Heart right ventricle (tissue), 16 donors: ENCODE measurements at places on chromosomes 13 and 19. TPM values are rescaled to one million over a fixed set of nuclear protein-coding genes. Genes with fewer than 3 reads are reported as not detected.

The ZNF726 gene
- total RNA-seq: 0.40 TPM

The ZNF304 gene
- total RNA-seq: 8.5 TPM

The LRFN3 gene
- total RNA-seq: 9.6 TPM

The DEDD2 gene
- total RNA-seq: 12.8 TPM

The LYPD3 gene
- 0.14 TPM for total RNA-seq

The PLIN5 gene
- total RNA-seq: 33.6 TPM

The KLK2 gene
- total RNA-seq: not detected

DNA sequence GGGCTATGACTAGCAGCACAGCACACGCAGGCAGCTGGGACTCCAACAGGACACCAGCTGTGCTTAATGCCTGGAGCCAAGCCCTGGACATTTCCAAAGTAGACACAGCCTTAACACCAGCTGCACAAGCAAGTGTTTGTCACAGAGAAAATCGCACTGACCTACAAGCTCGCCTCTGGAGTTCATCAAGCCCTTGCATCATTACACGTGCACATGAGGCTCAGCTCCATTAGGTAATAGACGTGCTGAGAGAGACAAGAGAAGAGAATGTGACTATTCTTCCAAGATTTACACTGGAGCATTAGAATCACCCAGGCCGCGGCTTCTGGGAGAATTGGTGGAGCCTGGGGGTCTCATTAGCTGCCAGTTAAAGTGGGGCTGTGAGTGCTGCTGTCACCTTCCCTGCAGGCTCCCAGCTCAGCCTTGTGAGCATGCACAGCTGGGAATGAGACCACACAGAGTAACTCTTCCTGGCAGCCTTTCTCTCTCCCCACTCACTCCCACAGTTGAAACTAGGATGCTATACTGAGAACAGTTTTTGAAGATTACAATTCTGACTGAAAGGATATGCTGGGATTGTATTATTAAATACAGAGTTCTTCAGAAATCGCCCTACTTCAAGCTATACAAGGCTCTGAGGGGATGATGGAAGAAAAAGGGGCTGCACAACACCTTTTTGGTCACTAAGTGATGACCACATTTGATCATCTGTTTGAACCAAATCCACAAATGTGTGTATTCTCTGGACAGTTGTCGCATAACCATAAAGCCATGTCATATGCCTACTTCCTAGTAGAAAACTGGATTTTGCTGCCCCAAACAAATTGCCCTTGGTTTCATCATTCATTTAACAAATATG, 10.5 kb downstream of the STOML3 start:
- H3K27me3 ChIP-seq: no peaks in the 10 kb centered on the region
- no peak overlapping the region for H3K27ac ChIP-seq
- no peaks in the 10 kb centered on the region for H3K4me1 ChIP-seq
- H3K36me3 ChIP-seq: no peaks in the 10 kb centered on the region

- H3K4me1 ChIP-seq: peaks cover 44% of the 10 kb centered on the region
- H3K27me3 ChIP-seq: peaks cover 33% of the 10 kb centered on the region
- H3K4me3 ChIP-seq: no peak overlapping the region
- H3K27ac ChIP-seq: no peak overlapping the region
Observed at GRCh38 chr19:2246801-2247361, 2.2 kb upstream of the AMH start.

- H3K27ac ChIP-seq: peak overlapping the region; percentile 93
- peaks cover 69% of the 10 kb centered on the region for H3K4me1 ChIP-seq
- DNase-seq: no peak
- no peak overlapping the region for H3K4me3 ChIP-seq
Observed at GRCh38 chr13:48400850-48401291, 12.0 kb downstream of the LPAR6 start.

DNA sequence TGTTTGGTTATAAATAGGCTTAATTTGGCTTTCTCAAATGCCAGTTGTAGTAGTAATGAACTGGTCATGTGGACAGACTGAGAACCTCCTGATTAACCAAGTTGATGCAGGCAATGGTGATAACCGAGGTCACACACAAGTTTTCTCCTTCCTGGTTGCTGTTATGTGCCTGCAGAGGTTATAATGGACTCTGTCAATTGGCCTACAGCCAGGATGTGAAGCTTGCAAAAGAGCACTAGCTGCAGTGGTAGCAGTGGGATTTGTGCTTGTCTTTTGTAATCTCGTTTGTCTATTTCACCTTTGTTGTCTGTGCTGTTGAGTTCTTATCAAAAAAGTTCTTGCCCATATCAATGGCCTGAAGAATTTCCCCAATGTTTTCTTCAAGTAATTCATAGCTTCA, 20.6 kb downstream of the OR10H3 start:
- H3K36me3 ChIP-seq: no peaks in the 10 kb centered on the region
- DNase-seq: no peak
- H3K27me3 ChIP-seq: peaks cover 12% of the 10 kb centered on the region
- H3K27ac ChIP-seq: no peak overlapping the region
- H3K4me3 ChIP-seq: no peak overlapping the region
- no peaks in the 10 kb centered on the region for H3K4me1 ChIP-seq

GRCh38 chr19:38021352-38021751, 114.3 kb downstream of the SIPA1L3 start:
- no peaks in the 10 kb centered on the region for H3K36me3 ChIP-seq
- no peak overlapping the region for H3K27ac ChIP-seq
- no peak overlapping the region for H3K4me3 ChIP-seq
- DNase-seq: no peak
- H3K4me1 ChIP-seq: peaks cover 3% of the 10 kb centered on the region

GRCh38 chr13:76708138-76708688, 178.0 kb downstream of the KCTD12 start:
- H3K36me3 ChIP-seq: no peaks in the 10 kb centered on the region
- DNase-seq: no peak

- DNase-seq: no peak
- H3K4me1 ChIP-seq: peaks cover 16% of the 10 kb centered on the region
- no peak overlapping the region for H3K4me3 ChIP-seq
- no peaks in the 10 kb centered on the region for H3K27me3 ChIP-seq
Observed at GRCh38 chr13:75554464-75554863, 4.9 kb downstream of the UCHL3 start.

DNA sequence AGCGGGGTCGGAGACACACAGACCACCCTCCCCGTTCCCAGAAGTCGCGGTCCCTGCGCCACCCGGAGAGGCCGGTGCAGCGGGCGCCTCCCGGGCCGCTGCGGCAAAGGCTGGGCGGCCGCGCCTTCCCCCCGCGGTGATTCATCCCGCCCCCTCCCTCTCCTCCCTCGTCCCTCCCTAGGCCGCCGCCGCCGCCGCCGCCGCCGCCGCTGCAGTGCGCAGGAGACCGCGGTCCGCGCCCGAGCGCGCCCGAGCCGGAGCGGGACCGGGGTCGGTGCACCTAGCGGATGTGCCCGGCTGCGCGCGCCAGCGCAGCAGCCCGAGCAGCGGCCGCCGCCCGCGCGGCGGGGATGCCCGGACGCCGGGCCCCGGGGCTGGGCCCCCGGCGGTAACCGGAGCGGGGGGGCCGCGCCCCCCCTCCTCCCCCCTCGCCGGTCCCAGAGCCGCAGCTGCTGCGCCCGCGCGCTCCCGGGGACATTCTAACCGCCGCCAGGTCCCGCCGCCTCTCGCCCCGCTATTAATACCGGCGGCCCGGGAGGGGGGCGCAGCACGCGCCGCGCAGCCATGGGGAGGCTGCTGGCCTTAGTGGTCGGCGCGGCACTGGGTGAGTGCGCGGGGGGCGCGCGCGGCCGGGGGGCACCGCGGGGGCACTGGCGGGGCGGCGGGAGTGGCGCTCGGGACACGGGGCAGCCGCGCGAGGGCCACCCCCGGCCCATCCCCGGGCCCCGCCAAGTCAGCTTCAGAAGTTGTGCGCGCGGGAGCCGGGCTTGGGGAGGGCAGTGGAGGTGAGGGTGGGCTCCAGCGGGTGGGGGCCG, at the start of gene SCN1B:
TSS of gene SCN1B (plus strand) at position 214 of the 815 bp plus-strand sequence. CDS start at position 565, 351 bp downstream.
- peaks cover 38% of the 10 kb centered on the region for H3K36me3 ChIP-seq
- peak within 1 kb of the TSS; percentile 51 for H3K4me3 ChIP-seq
- H3K27ac ChIP-seq: peak within 1 kb of the TSS; percentile 50
- peaks cover 9% of the 10 kb centered on the region for H3K4me1 ChIP-seq

- H3K4me1 ChIP-seq: peaks cover 12% of the 10 kb centered on the region
- no peaks in the 10 kb centered on the region for H3K36me3 ChIP-seq
- H3K27me3 ChIP-seq: peaks cover 23% of the 10 kb centered on the region
- no peak overlapping the region for H3K27ac ChIP-seq
Observed at GRCh38 chr13:24683838-24684599, 3.8 kb downstream of the ATP12A start.

GRCh38 chr13:31468114-31468902, 268.5 kb downstream of the B3GLCT start:
- H3K4me1 ChIP-seq: no peaks in the 10 kb centered on the region
- H3K27me3 ChIP-seq: no peaks in the 10 kb centered on the region
- no peak overlapping the region for H3K27ac ChIP-seq
- no peak overlapping the region for H3K4me3 ChIP-seq
- no peaks in the 10 kb centered on the region for H3K36me3 ChIP-seq

DNA sequence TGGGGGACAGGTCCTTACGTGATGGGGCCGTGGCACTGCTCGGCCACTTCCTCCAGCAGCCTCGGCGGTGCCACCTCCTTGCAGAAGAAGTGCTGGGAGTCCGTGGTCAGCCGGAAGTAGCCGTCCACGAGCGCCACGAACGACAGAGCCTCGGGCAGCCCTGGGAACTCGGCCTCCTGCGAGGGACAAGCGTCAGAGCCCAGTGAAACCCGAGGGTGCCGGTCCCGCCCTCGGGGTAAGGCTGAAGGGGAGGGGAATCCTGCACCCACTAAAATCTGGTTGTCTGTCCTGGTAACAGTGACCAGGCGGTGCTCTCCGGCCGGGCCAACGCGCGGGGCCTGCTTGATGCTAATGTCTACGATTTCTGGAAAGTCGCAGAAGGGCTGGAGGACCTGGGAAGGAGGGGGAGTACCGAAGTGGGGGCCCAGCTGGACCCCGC, 6.4 kb downstream of the JAK3 start:
- peaks cover 3% of the 10 kb centered on the region for H3K4me1 ChIP-seq
- no peak overlapping the region for H3K4me3 ChIP-seq
- no peak overlapping the region for H3K27ac ChIP-seq
- H3K36me3 ChIP-seq: no peaks in the 10 kb centered on the region
- no peak for DNase-seq

- H3K36me3 ChIP-seq: no peaks in the 10 kb centered on the region
- DNase-seq: no peak
- peak overlapping the region; percentile 36 for H3K4me3 ChIP-seq
- H3K27ac ChIP-seq: no peak overlapping the region
- H3K4me1 ChIP-seq: peaks cover 6% of the 10 kb centered on the region
Observed at GRCh38 chr13:94967183-94968039, 255.1 kb upstream of the SOX21 start.

GRCh38 chr13:50152655-50153309, 137.5 kb downstream of the KCNRG start:
- H3K27me3 ChIP-seq: no peaks in the 10 kb centered on the region
- no peaks in the 10 kb centered on the region for H3K36me3 ChIP-seq
- peaks cover 12% of the 10 kb centered on the region for H3K4me1 ChIP-seq

DNA sequence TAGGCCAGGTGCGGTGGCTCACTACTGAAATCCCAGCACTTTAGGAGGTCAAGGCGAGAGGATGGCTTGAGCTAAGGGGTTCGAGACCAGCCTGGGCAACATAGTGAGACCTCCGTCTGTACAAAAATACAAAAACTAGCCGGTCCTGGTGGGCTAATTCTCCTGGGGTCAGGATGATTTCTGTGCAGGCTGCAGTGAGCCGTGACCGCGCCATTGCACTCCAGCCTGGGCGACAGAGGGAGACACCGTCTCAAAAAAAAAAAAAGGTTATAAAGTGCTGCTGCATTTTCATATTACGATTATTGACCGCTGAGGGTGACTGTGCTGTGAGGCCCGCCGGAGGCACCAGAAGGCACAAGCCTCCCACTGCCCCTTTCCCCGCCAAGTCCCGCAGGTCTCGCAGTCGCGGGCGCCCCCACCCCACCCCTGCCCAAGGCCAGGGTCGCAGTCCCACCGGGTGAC, 477 bp upstream of the PLEKHF1 start:
- DNase-seq: no peak
- H3K36me3 ChIP-seq: peaks cover 5% of the 10 kb centered on the region
- peaks cover 72% of the 10 kb centered on the region for H3K4me1 ChIP-seq
- no peaks in the 10 kb centered on the region for H3K27me3 ChIP-seq
- peak overlapping the region; percentile 95 for H3K4me3 ChIP-seq

DNA sequence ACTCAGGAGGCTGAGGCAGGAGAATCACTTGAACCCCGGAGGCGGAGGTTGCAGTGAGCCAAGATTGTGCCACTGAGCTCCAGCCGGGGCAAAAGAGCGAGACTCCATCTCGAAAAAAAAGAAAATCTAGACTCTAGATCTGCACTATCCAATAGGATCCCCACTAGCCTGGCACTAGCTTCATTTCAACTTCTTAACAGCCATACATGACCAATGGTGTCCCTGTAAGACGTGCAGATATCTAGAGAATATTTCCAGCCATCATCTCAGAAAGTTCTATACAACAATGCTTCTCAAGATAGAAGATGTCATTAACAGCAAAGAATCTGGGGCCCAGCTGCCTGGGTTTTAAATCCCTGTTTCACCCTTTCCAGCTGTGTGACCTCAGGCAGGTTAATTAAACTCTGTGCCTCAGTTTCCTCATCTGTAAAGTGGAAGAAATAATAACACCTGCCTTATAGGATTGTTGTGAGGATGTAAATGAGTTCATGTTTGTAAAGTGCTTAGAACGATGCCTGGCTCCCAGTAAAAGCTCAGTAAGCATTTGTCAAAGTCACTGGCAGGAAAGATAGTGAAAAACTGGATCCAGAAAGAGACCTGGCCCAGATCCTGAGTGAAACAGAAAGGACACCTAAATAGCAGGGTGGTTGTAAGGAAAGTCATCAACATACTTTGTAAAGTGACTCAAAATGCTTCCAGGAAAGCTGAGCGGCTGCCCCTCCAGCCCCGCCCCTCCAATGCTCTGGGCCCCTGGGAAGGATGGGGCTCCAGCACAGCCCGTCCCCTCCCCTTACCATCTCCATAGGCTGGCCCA, 13.5 kb downstream of the WIZ start:
- no peaks in the 10 kb centered on the region for H3K36me3 ChIP-seq
- DNase-seq: no peak
- H3K4me1 ChIP-seq: peaks cover 7% of the 10 kb centered on the region
- H3K27ac ChIP-seq: no peak overlapping the region
- H3K4me3 ChIP-seq: no peak overlapping the region

GRCh38 chr19:34172661-34173192, 423 bp downstream of the LSM14A start:
- no peaks in the 10 kb centered on the region for H3K36me3 ChIP-seq
- no peak for DNase-seq
- H3K4me1 ChIP-seq: peaks cover 52% of the 10 kb centered on the region
- peak overlapping the region; percentile 99 for H3K27ac ChIP-seq
- peak overlapping the region; percentile 99 for H3K4me3 ChIP-seq

DNA sequence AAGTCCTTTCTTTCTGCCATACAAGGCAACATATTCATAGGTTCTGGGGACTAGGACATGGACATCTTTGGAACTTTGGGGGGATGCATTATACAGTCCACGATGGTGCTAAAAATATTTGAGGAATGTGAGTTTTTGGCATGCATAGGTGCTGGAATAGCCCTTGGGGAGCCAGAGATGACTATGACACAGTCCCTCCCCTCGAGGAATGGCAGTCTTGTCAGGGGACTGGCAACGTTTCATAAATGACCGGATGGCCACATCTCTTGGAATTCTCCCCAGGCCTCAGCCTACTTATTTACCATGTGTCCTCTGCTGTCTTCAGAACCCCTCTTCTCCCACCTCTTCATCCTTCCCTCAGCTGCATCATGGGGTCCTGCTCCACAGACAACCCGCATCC, 13.6 kb downstream of the MEIOSIN start:
- no peak overlapping the region for H3K4me3 ChIP-seq
- no peak overlapping the region for H3K27ac ChIP-seq
- no peaks in the 10 kb centered on the region for H3K36me3 ChIP-seq
